ENCODE measurements at places on chromosomes 3 and 15. TPM values are rescaled to one million over a fixed set of nuclear protein-coding genes. Genes with fewer than 3 reads are reported as not detected.

The GCNT3 gene
- 0.14 TPM for total RNA-seq

The PP2D1 gene
- total RNA-seq, result not detected

The DNAH12 gene
- total RNA-seq, result 0.16 TPM

The RRP9 gene
- 8.6 TPM for total RNA-seq

The SCN11A gene
- total RNA-seq, result 0.05 TPM

The RNF7 gene
- 89.6 TPM for total RNA-seq

DNA sequence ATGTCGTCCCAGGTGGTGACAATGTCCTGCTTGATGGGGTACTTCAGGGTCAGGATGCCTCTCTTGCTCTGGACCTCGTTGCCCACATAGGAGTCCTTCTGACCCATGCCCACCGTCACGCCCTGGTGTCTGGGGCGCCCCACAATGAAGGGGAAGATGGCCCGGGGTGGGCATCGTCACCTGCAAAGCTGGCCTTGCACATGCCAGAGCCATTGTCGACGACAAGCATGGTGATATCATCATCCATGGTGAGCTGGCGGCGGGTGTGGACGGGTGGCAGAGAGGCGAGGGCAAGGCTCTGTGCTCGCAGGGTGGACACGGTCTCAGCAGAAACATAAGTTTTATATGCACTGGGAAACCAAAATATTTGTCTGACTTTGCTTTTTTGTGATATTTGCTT, 163.1 kb downstream of the WDR76 start:
- no peaks in the 10 kb centered on the region for H3K27me3 ChIP-seq
- no peak overlapping the region for H3K27ac ChIP-seq
- no peaks in the 10 kb centered on the region for H3K4me1 ChIP-seq
- no peak overlapping the region for H3K4me3 ChIP-seq
- no peak for DNase-seq

GRCh38 chr3:197516517-197516889, 39.3 kb downstream of the BDH1 start:
- DNase-seq, result no peak
- H3K36me3 ChIP-seq, result no peaks in the 10 kb centered on the region
- no peak overlapping the region for H3K27ac ChIP-seq
- H3K4me1 ChIP-seq, result no peaks in the 10 kb centered on the region
- no peaks in the 10 kb centered on the region for H3K27me3 ChIP-seq

- no peaks in the 10 kb centered on the region for H3K27me3 ChIP-seq
- H3K4me1 ChIP-seq, result peaks cover 39% of the 10 kb centered on the region
- peak overlapping the region; percentile 80 for H3K4me3 ChIP-seq
These were observed 445 bp upstream of the TSEN2 start for GRCh38 chr3:12483872-12484197.

GRCh38 chr3:82558081-82558480, 796.6 kb upstream of the GBE1 start:
- H3K27me3 ChIP-seq, result no peaks in the 10 kb centered on the region
- H3K36me3 ChIP-seq, result no peaks in the 10 kb centered on the region
- DNase-seq, result no peak

GRCh38 chr3:23553353-23553752, 252.4 kb upstream of the UBE2E1 start:
- no peaks in the 10 kb centered on the region for H3K27me3 ChIP-seq
- no peaks in the 10 kb centered on the region for H3K36me3 ChIP-seq
- DNase-seq, result no peak
- no peaks in the 10 kb centered on the region for H3K4me1 ChIP-seq
- H3K27ac ChIP-seq, result no peak overlapping the region

GRCh38 chr3:54862526-54862925, 65.3 kb downstream of the LRTM1 start:
- no peak overlapping the region for H3K4me3 ChIP-seq
- no peak for DNase-seq
- H3K27me3 ChIP-seq, result no peaks in the 10 kb centered on the region
- no peak overlapping the region for H3K27ac ChIP-seq
- H3K4me1 ChIP-seq, result peaks cover 34% of the 10 kb centered on the region

GRCh38 chr15:74400915-74401757, 32.6 kb downstream of the SEMA7A start:
- no peak overlapping the region for H3K27ac ChIP-seq
- DNase-seq, result no peak
- peaks cover 24% of the 10 kb centered on the region for H3K4me1 ChIP-seq
- H3K36me3 ChIP-seq, result no peaks in the 10 kb centered on the region
- H3K4me3 ChIP-seq, result no peak overlapping the region

- H3K27me3 ChIP-seq, result peaks cover 17% of the 10 kb centered on the region
- no peak for DNase-seq
- no peak overlapping the region for H3K27ac ChIP-seq
- no peak overlapping the region for H3K4me3 ChIP-seq
- peaks cover 20% of the 10 kb centered on the region for H3K4me1 ChIP-seq
- H3K36me3 ChIP-seq, result no peaks in the 10 kb centered on the region
These were observed 70.1 kb upstream of the GLCE start for GRCh38 chr15:69090197-69090948.
